ENCODE measurements at places on chromosomes 13 and 19.

- DNase-seq, result peak; percentile 12
- H3K27me3 ChIP-seq, result no peaks in the 10 kb centered on the region
- no peaks in the 10 kb centered on the region for H3K4me1 ChIP-seq
- H3K36me3 ChIP-seq, result peaks cover 2% of the 10 kb centered on the region
Observed at GRCh38 chr13:41652735-41653361, 195.5 kb downstream of the RGCC start.

DNA sequence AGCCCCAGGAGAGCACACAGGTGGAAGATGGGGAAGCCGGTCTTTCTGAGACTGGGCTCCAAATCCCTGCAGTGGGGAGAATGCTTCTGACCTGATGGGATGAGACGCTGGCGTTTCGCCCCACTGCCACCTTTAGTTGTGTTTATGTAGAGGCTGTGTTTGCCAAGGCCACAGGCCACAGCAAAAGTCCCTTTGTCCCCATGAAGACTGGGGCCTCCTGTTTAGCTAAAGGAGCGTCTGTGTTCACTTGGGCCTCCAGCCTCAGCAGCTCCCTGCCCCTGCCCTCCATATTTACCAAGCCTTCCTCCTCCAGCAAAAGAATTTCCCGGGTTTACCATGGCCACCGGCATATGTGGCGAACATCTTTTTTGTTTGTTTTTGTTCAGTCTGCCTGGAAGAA lies 10.4 kb upstream of the KLK14 start:
- H3K36me3 ChIP-seq, result no peaks in the 10 kb centered on the region
- H3K4me3 ChIP-seq, result no peak overlapping the region
- no peak for DNase-seq
- H3K4me1 ChIP-seq, result peaks cover 11% of the 10 kb centered on the region

DNA sequence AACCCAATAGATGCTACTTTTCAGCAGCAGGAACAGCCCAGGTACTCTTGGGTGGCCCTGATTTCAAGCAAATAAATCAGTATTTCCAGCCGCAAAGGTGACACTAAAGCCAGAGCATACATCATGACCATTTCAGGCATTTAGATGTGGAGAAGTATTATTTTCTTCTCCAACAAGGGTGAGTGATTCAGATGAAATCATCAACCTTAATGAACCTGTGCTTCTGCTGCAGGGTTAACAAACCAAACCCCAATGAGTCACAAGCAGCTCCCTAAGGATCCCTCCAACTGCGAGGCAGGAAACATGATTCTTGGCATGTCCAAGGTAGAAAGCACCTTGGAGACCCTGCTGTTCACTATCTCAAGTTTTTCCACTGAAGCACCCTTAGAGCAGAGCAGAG lies 32.7 kb downstream of the MBNL2 start:
- no peak overlapping the region for H3K27ac ChIP-seq
- DNase-seq, result no peak
- H3K27me3 ChIP-seq, result no peaks in the 10 kb centered on the region
- no peak overlapping the region for H3K4me3 ChIP-seq

- peaks cover 13% of the 10 kb centered on the region for H3K36me3 ChIP-seq
- no peak for DNase-seq
- H3K4me1 ChIP-seq, result peaks cover 9% of the 10 kb centered on the region
- no peak overlapping the region for H3K4me3 ChIP-seq
Observed at GRCh38 chr13:49938921-49939320, 2.8 kb upstream of the SPRYD7 start.

DNA sequence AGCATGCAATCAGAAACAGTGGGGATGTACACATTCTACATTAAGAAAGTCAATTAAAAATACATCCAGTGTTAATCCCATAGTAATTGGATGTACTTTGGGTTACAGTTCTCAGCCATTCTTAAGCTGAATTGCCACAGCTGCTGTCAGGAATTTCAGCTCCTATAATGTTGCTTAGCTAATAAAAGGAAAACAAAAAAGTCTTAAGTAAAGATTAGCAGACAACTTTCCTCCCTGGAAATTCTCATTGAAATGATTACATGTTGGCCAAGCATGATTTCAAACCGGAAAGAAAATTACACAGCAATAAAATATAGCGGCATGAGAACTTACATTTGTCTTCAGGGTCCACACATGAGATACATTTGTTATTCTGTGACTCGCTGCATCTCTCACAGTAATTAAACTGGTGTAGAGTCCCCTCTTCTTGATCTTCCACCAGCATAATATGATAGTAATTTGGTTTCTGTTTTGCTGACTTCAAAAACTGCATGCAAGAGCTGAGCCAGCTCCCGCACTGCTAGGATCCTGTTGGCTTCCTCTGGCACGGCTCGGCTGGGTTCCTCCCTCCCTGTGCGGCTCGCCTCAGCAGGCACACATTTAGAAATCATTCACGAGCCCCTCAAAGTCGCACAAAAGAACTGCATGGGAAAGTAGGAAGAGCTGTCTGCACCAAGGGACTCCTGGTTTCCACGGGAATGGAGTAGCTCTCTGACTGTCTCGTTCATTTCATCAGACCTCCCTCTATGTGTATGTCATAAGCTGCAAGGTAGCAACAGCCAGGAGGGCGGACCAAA lies at the start of gene HTR2A:
Gene HTR2A, minus strand, starts transcription at position 713 of the 797 bp plus-strand sequence. CDS start 1,147 bp downstream, outside the sequence.
- no peaks in the 10 kb centered on the region for H3K36me3 ChIP-seq
- H3K4me1 ChIP-seq, result peaks cover 10% of the 10 kb centered on the region
- H3K4me3 ChIP-seq, result peak within 1 kb of the TSS; percentile 59
- H3K27me3 ChIP-seq, result peaks cover 47% of the 10 kb centered on the region
- H3K27ac ChIP-seq, result no peak within 1 kb of the TSS

- no peak for DNase-seq
- no peaks in the 10 kb centered on the region for H3K36me3 ChIP-seq
- no peaks in the 10 kb centered on the region for H3K27me3 ChIP-seq
- no peaks in the 10 kb centered on the region for H3K4me1 ChIP-seq
- no peak overlapping the region for H3K4me3 ChIP-seq
Observed at GRCh38 chr13:47287291-47287751, 390.5 kb upstream of the HTR2A start.

DNA sequence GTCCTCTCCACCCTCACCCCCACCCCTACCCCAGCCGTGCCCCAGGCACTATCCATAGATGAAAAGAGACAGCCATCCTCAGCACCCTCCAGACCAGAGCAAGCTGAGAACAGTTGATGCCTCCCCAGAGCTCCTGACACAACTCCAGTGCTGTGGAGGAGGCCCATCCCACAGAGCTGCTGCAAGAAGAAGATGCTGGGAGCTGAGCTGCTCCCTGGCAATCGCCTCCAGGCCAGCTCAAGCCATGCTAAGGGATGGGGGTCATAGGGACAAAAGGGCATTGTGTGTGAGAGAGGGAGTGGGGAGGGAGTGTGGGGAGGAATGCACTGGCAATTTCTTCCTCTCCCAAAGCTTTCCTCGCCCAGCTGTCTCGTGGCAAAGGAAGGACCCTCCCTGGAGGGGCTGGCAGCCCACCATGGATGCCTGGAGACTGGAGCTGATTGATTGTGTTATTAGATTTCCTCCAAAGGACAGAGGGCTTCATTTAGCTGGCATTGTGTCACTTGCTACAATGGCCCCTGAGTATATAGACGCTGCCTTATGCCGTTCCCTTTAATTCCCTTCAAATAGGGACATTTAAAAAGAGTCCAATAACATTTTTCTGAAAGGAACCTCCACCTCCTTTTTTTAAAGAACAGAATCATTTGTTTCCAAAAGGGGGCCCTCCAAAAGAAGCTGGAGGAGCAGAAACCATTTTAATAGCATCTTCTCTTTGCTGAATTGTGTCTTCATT lies 476.4 kb downstream of the FOXO1 start:
- H3K4me3 ChIP-seq, result peak overlapping the region; percentile 75
- peaks cover 13% of the 10 kb centered on the region for H3K27me3 ChIP-seq
- H3K4me1 ChIP-seq, result peaks cover 56% of the 10 kb centered on the region
- H3K27ac ChIP-seq, result peak overlapping the region; percentile 83
- H3K36me3 ChIP-seq, result peaks cover 7% of the 10 kb centered on the region

DNA sequence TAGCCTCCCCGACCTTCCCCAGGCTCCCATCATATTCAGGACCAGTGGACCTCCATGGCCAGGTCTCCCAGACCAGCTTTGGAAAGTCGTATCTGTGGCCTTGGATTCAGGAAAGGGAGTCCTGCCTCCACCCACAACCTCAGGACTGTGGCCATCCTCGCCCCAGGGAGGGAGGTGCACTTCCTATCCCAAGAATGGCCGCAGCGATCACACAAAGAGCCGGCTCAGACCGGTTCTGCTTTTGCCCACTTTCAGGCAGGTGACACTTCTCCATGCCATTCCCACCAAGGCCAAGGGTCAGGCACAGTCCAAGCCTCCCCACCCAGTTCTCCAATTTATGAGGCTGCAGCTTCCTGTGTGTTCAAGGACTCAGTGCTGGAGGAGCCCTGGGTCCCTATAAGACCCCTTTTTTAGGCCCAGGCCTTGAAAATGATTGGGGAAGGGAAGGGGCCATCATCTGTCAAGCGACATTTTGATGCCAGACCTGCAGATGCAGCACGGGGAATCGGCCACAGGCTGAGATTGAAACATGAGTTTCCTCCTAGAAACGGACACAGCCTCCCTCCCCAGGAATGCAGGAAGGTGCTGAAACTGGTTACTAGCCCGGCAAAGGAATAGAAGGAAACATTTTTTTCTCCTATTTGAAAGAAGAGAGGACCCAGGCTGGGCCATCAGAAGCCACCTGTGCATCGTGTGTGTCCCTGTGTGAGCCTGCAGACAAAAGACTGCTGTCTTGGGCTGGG lies 65.6 kb upstream of the USE1 start:
- peaks cover 5% of the 10 kb centered on the region for H3K4me1 ChIP-seq
- DNase-seq, result no peak
- no peaks in the 10 kb centered on the region for H3K27me3 ChIP-seq
- H3K4me3 ChIP-seq, result no peak overlapping the region
- peak overlapping the region; percentile 16 for H3K27ac ChIP-seq

- H3K4me3 ChIP-seq, result no peak overlapping the region
- no peak for DNase-seq
- peaks cover 69% of the 10 kb centered on the region for H3K36me3 ChIP-seq
- peak overlapping the region; percentile 66 for H3K27ac ChIP-seq
Observed at GRCh38 chr19:6849876-6850275, 37.5 kb upstream of the ADGRE1 start.

DNA sequence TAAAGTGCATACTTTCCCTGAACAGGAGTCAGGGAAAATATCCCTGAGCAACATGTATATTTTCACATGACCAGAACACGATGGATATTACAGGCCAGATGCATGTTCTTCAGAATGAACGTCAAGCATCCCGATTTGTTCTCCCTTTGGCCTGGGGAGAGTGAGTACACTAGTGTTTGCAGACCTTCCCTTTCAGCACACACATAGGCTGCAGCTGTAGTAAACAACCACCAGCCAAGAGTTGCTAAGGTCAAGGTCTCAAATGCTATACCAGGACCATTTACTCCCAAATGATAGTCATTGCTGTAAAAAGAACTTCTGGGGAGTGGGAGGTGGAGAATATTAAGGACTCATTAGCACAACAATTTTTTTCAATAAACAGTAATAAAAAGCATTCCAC lies 3.0 kb downstream of the KLF12 start:
- H3K4me3 ChIP-seq, result no peak overlapping the region
- no peak overlapping the region for H3K27ac ChIP-seq
- no peaks in the 10 kb centered on the region for H3K27me3 ChIP-seq
- H3K36me3 ChIP-seq, result peaks cover 45% of the 10 kb centered on the region
- no peak for DNase-seq
